ENCODE measurements at places on chromosomes 12 and 14.

DNA sequence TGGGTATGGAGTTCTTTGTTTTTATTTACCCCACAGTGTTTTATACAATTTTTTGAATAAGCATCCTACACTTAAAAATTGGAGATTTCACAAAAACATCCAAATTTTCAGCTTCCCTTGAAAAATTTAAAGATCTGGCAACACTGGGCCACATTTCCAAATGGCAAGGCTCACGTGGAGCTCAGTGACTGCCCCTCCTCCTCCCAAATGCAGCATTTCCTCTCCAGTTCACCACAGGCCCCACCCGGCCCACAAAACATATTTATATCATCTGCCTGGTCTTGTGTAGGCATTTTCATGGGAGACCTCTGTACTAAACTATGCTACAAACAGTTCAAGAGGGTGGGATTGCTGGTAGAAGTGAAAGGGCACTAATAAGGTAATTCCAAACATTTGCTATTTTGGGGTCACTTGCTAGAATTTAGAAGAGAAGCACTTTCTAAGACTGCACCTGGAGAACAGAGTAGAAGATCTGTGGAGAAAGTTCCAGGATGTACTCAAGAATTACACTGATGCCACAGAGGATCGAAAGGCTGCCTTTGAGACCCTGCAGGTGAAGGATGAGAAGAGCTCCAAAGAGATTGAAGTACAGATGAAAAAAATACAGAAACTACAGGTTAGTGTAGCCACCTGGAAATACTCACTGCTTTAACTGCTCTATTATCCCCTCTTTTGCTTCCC, 7.3 kb downstream of the FKBP11 start:
- no peak for DNase-seq

DNA sequence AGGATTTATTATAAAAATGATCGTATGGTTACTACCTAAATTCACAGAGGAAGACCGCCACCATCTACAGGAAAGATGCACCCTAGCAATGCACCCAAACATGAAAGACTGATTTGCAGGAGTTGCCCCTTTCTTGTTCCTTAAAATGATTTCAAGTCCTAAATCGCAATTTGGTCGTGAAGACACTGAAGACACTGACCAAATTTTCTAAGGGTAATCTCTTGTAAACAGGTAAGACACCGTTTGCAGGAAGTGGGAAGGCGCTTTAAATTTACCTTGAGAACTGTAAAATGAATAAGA, 1.0 kb downstream of the SOS2 start:
- no peak for DNase-seq

DNA sequence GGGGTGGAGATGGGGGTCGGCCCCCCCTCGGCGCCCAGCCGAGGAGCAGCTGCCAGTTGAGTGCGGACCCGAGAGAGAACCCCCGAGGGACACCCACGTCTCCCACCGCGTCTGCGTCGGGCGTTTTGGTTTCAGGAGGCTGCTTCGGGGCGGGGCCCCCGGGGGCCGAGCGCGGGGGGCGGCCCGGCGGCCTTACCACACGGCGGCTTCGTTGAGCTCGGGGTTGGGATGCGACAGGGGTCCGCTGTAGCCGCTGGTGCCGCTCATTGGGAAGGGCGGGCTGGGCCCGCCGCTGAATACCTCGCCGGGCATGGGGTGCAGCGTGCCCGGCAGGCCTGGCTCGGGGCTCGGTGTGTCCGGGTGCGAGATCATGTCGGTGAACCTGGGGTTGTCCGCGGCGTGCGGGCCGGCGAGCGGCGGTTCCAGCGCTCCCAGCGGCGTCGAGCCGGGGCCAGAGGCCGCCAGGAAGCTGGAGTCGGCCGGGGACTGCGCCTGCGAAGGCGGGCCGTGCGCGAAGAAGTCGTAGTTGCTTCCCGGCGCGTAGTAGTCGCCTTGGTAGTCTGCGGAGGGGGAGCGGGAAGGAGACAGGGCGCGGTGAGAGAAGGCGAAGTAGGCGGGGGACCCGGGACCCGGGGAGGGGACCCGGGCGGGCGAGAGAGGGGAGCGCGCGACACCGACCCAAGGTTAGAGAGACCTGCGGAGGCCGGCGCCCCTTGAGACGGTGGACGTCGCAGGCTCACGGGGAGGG, 8.5 kb downstream of the LHX5 start:
- no peak for DNase-seq

DNA sequence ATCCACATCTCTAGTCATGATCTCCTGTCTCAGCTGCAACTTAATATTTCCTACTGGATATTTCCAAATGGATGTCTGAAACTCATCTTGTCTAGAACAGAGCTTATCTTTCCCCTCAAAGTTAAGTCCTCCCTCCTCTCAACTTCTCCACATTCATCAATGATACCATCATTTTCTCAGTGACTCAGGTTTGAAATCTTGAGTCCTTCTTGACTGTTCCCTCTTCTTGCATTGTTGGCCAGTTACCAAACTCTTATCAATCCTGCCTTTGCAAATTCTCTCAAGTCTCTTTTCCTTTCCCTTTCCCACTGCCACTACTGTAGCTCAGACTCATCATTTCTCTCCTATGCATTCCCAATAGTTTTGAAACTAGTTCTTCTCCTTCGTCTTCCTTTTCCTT, 14.3 kb upstream of the CHURC1 start:
- no peak for DNase-seq

DNA sequence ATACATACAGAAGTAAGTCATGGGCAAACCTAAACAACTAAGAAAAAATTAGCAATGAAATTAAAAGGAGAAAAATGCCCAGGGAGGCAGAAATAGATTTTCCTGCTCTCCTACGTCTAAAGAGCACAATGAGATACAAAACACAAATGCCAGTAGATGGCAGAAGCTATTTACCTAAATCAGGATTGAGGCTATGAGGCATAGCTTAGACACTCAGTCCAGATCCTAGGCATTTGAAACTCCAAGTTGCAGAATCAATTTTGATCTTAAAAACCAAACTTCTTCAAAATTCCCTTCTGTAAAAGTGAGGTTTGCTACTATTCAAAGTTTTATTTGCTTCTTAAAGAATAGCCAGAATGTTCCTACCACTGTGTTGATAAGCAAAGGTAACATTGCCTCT, 368.6 kb downstream of the DAD1 start:
- no peak for DNase-seq

Measured in posterior cingulate gyrus (tissue), 11 donors.